ENCODE measurements at places on chromosomes 6 and 20.
A peak's percentile ranks its signal among the peaks of the same experiment; 100 is the strongest.

DNA sequence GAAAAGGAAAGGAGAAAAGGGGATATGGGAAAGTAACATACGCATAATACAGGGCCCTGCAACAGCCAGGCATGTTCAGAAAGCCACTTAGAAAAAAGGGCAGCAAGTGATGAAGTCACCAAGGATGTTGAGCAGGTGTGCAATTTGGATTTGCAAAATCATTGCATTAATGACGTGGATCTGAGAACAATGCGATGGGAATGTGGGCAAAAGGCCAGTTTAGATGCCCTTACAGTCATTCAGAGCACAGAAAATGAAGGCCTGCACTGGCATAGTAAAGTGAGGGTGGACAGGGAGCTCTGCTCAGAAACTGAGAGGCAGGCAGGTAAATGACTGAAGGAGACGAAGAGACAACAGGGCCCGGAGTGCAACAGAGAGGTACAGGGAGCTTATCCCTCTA is 123.7 kb upstream of the NHSL1 start:
- no peak for DNase-seq

GRCh38 chr20:59459586-59459985 is 144.8 kb upstream of the PHACTR3 start:
- DNase-seq: no peak

GRCh38 chr6:163113358-163113962 is 301.1 kb upstream of the QKI start:
- DNase-seq: no peak

- DNase-seq: no peak
Observed at GRCh38 chr6:21151119-21151518, 442.4 kb upstream of the SOX4 start.

DNA sequence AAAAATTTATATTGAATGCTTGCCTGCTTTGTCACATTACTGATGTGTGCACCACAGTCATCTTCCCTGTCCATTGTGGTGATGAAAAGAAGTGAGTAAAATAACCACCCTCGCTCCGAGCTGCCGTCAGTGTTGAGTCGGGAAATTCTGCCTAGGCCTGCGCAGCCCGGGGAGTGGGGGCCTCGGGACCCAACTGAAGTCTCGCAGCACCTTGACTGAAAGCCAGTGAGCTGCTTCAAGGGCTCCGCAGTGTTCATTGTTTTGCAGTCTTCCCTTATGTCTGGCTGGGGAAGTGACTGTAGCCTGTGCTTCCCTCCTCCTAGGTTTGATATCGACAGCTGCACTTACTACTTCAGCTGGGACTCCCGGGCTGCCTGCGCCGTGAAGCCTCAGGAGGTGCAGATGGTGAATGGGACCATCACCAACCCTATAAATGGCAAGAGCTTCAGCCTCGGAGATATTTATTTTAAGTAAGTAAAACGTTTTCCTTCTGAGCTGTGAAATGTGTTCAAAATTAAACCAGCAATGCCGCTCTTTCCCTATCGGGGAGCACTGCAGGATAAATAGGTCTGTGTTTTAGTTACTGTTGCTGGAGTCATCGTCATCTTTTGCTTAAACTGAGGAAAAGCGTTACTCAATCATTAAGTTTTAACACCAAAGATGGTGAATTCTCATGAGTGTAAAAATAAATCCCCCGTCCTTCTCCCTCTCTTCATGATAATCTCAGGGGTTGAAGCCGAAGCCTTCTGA is 32.7 kb upstream of the SLC22A1 start:
- DNase-seq: no peak

DNA sequence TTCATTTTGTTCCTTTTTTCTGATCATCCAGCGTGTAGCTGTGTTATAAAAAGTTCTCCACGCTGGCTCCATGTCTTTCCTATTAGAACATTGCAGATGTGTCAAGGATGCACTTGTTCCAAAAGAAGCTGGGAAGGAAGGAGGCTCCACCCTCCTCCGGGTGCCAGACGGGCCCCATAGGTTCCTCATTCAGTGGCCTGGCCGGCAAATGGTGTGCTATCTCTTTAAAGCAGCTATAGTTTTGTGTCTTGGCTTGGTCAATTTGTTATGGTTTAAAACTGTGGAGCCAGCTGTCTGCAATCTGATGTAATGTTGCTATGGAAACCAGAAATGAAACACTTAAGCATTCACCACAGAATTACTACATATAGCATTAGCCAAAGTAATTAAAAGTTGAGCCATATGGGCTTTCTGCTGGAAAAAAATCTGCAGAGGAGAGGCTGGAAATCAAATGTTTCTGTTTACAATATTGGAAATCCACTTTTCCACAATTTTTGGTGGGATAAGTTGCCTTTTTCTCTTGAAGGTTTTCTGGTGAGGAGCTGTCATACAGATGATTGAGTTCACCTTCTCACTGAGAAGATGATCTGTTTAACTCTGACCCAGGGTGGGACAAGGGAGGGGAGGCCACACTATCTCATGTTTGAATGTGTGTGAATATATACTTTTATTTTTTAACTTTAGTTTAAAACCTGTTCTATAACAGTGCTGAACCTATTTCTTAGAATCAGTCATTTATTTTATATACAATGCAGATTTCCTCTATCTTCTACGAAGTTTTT is 167.4 kb downstream of the SASH1 start:
- DNase-seq: peak; percentile 55

Measured in D341Med (cell line).